Left renal pelvis (tissue), 4 donors: ENCODE measurements at places on chromosomes 6 and 20. TPM values are rescaled to one million over a fixed set of nuclear protein-coding genes. Genes with fewer than 3 reads are reported as not detected.

GRCh38 chr6:57262488-57262887 lies 40.4 kb upstream of the RAB23 start:
- DNase-seq: no peak

- DNase-seq: no peak
Measured at GRCh38 chr6:157861814-157862213, 38.8 kb downstream of the SNX9 start.

Gene SLC35F1
- polyA plus RNA-seq: 3.9 TPM

- no peak for DNase-seq
Measured at GRCh38 chr6:132392792-132393191, 8.5 kb downstream of the MOXD1 start.

DNA sequence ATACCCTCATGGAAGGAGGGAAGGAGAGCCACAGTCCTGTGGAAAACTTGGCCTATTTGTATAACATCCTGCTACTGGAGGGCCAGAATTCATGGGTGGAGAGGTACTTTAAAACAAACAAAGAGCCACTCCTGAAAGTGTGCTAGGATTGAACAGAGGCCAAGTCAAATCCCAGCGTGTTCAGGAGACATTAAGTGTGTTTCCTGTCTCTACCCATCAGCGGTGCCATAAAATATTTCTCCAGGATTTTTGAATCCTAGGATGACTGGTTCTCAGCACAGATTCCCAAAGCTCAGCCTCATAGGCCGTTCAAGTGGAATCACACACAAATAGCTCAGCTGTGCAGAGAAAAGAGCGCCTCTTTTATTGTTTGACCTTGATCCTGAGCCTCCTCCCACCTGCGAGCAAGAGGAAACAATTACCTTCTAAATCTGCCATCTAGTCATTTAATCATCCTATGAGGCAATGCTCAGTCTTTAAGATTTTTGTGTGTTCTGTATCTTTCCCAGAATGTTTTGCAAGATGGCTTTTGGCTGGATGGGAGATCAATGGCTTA lies 31.8 kb upstream of the RALGAPA2 start:
- DNase-seq: no peak

- DNase-seq: no peak
Measured at GRCh38 chr6:145161501-145161900, 573.8 kb downstream of the EPM2A start.
